ENCODE measurements at places on chromosomes 2 and 18. TPM values are rescaled to one million over a fixed set of nuclear protein-coding genes. Genes with fewer than 3 reads are reported as not detected.

FAM237A gene
- polyA plus RNA-seq: not detected

DNA sequence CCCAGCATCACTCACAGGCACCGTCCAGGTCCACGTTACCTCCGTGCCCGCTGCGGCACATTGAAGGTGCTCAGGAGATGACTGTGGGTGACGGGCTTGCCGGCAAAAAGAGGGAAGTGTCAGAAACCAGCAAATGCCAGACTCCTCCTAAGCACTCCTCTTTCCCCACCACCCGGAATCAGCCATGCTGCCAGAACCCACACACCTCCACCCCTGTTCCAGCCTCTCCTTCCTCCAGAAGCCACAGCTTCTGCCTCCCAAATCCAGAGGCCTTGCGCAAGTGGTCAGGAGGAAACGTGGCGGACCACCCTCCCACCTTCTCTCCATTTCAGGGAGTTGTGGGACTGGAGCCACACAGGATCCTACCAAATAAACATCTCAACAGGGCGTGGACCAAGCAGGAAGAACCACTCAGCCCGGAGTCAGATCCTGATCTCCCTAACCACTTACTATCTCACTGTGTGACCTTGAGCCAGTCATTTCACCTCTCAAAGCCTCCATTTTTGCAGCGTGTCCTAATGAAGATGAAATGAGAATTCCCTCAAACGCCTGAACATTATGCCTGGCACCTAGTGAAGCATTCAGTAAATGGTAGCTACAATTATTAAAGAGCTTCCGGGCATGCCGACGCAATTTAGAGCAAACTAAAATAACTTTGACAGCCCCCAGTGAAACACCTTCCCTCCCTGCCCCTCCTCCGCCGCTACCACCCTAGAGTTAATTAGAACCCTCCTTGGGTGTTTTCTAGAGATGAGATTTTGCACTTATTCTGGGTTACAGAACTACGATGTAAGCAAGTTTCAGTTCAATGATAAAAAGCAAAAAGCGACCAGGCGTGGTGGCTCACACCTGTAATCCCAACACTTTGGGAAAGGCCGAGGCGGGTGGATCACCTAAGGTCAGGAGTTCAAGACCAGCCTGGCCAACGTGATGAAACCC, 32.9 kb downstream of the SMAD7 start:
- no peaks in the 10 kb centered on the region for H3K27me3 ChIP-seq
- no peak overlapping the region for H3K27ac ChIP-seq
- H3K4me3 ChIP-seq: no peak overlapping the region
- no peak for DNase-seq
- peaks cover 12% of the 10 kb centered on the region for H3K36me3 ChIP-seq
- peaks cover 8% of the 10 kb centered on the region for H3K4me1 ChIP-seq

GRCh38 chr2:117917223-117917917, 96.5 kb downstream of the CCDC93 start:
- H3K36me3 ChIP-seq: peaks cover 57% of the 10 kb centered on the region
- DNase-seq: no peak
- H3K27ac ChIP-seq: no peak overlapping the region

GRCh38 chr18:23131693-23132319, 3.5 kb upstream of the CABLES1 start:
- H3K36me3 ChIP-seq: no peaks in the 10 kb centered on the region
- peaks cover 24% of the 10 kb centered on the region for H3K4me1 ChIP-seq
- H3K4me3 ChIP-seq: no peak overlapping the region
- H3K27ac ChIP-seq: no peak overlapping the region
- DNase-seq: peak; percentile 85

- no peaks in the 10 kb centered on the region for H3K27me3 ChIP-seq
- H3K4me1 ChIP-seq: no peaks in the 10 kb centered on the region
- H3K27ac ChIP-seq: no peak overlapping the region
Measured at GRCh38 chr2:201809633-201810032, 3.3 kb downstream of the CDK15 start.
